ENCODE measurements at places on chromosomes 7 and 10.

- no peak for DNase-seq
These were observed 63.0 kb downstream of the TCERG1L start for GRCh38 chr10:131248376-131249165.

DNA sequence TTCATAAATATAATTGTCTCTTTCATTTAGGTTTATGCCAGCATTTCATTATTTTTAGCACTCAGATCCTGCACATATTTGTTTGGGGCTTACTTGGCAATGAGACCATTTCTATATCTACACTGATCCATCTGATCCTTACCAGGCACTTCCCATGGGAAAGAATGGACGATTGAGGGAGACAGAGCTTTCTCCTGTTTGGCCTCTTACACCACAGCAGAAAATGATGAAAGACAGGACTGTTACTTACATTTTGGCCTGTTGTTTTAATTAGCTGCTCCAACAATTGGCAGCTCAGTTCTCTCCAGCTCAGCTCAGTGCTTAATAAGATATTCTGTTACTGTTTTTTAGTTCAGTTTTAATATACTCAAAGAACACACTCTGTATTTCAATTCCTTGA, 77.6 kb upstream of the RSU1 start:
- no peak for DNase-seq

DNA sequence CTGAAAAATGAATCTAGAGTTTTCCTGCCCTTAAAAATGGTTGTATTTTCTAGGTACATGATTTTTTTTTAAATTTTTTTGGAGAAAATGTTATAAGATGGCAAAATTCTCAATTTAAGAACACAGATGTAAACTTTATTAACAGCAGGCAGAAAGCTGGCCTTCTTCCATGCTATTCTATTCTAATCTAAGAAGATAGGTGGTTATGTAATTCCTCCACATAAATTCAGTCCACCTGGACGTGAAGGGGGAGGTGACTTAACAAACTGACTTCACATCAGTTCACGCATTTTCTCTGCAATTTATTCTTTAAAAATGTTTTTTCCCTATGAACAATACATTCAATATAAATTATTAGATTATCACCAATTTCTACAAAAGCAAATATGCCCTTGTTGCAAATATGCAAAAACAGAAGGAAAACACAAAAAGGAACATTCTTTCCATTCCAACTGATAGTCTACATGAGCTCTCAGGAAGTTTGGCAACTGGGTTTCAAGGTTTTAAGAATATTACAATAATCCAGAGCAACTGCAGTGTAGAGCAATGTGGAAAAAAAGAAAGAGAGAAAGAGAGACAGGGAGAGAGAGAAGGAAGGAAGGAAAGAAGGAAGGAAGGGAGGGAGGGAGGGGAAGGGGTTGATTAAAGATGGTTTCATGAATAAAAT, 76.8 kb downstream of the HIBADH start:
- no peak for DNase-seq

DNA sequence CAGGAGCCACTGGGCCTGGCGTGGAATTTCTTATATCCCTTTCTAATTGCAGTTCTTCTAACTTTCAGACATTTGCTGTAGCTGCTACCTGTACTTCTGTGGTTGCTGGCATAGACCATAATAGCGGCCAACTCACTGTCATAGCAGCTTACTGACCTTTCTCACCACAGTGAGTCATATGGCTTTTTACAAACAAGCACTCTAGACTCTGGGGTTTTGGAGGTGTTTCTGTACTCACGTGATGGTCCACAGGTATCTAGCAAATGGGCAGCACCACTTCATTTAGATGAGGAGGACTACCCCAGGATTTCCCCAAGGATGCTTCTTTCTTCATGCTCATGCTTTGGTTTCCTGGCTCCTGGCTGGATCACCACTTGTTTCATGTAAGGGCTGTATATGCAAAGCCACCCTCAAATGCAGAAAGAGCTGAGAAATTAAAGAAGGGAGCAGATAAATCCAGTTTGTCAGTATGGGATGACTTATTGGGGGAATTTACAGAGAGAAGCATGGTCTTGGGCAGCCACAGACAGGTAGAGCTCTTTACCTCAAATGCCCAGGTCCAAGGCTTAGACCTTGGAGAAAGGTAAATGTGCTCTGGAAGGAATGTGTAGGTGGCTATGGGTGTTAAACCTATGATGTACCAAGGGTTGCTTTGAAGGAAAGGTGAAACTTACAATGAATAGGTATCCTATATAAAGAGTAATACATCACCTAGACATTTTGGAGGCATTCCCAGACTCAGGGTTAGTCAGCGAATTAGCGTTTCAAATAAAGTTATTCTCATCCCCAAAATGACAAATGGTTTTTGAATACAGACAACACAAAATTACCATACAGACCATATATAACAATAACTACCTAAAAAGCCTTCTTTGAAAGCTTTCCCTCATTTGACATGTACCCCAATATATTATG, 15.9 kb upstream of the SLC25A16 start:
- DNase-seq: no peak

GRCh38 chr10:111247781-111248389, 171.1 kb downstream of the ADRA2A start:
- no peak for DNase-seq
